ENCODE measurements at places on chromosomes 6 and 20.

DNA sequence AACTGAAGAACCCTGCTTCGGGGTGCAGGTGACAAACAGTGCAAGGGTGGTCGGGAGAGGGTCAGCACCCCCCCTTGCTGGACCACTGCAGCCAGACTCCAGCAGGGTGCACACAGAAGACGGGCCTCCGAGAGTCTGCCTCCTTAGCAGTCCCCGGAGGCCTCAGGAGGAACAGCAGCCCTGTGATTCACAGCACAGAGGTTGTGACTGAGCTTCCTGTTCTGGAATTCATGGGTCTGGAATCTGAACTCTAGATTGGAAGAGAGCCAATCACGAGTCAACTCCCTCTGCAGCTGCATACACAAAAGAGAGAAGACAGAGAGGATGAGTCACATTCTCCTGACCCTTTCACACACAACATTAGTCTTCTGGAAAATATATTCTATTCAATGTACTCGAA lies 249.0 kb upstream of the OPRM1 start:
- DNase-seq = no peak

GRCh38 chr6:54614499-54615195 lies 231.9 kb upstream of the FAM83B start:
- DNase-seq = no peak

GRCh38 chr20:62995898-62996595 lies 10.7 kb downstream of the BHLHE23 start:
- no peak for DNase-seq

- DNase-seq = no peak
These were observed 7.7 kb downstream of the TXNDC5 start for GRCh38 chr6:7902867-7903266.

DNA sequence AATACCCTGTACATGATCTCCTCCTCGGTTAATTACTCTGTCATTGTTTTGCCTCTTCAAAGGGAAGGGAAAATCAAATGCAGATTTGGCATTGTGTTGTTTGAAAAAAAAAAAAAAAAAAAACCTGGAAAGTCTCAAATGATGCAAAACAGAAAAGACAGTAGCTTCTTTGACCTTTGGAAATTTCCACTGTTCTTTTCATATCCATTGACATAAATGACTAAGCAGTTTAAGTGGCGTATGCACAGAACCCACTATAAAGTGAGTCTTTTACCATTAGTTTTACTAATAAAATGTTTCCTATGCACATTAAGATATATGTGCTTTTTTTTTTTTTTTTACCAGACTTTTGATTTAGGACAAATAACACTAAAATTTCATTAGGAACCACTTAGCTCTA lies 704.3 kb downstream of the TFAP2A start:
- DNase-seq = no peak

GRCh38 chr6:93468291-93468690 lies 48.9 kb upstream of the EPHA7 start:
- DNase-seq = no peak

GRCh38 chr6:163327165-163327880 lies 87.2 kb upstream of the QKI start:
- no peak for DNase-seq

DNA sequence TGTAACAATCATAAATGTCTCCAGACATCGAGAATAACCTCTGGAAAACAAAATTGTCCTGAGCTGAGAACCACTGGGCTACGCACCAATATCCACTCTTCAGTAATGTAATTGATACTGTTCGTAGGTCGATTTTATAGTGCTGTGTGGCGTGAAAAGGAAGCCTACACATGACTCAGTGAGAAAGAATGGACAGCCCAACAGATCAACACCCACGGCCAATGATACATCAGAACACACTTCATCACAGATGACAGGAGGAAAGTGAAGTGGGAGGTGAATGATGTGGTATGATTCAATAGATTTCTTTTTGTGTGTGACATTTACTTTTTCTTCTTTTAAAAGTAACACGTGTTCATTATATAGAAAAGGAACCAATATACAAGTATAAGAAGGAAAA lies 93.5 kb downstream of the RPS12 start:
- DNase-seq = no peak

DNA sequence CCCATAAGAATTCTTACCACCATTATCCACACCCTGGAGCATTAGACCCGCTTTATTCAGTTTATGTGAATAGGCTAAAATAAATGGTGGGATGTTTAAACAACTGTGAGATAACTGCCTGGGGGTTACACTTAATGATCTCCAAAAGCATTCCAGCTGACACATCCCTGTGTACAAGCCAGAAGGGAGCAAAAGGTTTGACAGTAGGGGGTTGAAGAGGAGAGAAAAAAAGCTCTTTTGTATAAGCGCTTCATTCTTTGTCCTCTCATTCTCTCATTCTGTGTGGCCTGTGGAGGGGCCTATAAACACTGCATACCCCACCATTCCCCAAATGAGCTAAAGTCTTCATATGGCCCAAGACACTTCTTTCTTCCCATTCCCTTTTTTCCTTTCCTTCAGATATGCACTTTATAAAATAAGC lies 30.8 kb upstream of the COL21A1 start:
- no peak for DNase-seq
